ENCODE measurements at places on chromosomes 3 and 15.

- no peak for DNase-seq
Observed at GRCh38 chr15:81163961-81164800, 30.1 kb downstream of the CFAP161 start.

DNA sequence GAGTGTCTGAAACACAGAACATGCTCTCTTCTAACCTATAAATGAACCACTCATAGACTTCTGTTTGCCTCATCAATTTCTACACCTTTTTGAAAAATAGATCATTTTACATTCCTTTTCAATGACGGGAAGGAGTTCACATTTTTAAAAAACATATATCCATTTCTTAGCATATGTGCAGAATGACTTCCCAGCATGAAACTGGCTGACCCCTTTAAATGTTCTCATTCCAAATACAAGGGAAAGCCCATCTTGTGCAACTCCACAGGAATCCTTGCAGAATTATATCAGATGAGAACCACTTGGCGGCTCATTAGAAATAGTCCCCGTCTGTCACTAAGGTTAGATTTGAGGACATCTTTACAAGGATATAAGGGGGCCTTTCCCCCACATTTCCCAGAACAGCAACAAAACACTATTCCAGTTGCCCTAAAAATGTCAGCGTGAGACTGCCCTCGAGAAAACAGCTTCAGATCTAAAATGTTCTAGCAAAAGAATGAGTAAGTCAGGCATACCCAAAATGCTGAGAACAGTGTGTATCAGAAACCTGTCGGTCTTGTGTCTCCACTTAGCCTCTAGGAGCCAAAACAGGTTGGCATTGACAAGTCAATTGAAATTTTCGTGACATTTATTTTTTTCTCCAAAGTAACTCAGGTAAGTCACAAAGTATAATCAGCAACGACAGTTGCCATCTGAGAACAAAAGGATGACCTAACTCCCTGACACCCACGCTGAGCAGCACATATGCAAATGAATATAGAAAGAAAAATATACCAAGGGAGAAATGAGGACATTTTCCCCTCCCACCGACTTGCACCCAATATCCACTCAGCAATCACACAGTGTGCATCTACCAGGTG is 63.1 kb downstream of the FOXP1 start:
- DNase-seq = no peak

DNA sequence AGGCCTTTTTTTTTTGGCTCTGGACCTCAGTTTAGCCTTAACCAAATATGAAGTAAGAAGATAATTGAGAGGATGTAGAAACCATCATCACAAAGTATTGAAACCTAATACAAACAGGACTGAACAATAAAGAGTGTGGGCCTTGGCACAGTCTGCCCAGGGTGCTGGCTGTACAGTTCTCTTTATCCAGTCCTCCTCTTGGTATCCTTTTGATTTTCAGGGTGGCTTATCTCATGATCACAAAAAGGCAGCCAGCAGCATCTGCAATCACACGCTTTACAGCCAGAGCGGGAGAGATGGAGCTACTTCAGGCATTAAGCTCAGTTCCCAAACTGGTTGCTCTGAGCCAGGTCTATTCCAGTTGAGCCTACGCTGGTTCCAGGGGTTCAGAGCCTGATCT is 239.7 kb downstream of the RPLP1 start:
- no peak for DNase-seq

GRCh38 chr3:171949554-171949953 is 89.8 kb upstream of the FNDC3B start:
- no peak for DNase-seq

GRCh38 chr15:76812381-76812780 is 92.8 kb downstream of the SCAPER start:
- no peak for DNase-seq

- DNase-seq = no peak
Observed at GRCh38 chr15:69424001-69424400, 9.9 kb downstream of the KIF23 start.

- no peak for DNase-seq
Observed at GRCh38 chr3:15297608-15298350, 34.6 kb downstream of the SH3BP5 start.

DNA sequence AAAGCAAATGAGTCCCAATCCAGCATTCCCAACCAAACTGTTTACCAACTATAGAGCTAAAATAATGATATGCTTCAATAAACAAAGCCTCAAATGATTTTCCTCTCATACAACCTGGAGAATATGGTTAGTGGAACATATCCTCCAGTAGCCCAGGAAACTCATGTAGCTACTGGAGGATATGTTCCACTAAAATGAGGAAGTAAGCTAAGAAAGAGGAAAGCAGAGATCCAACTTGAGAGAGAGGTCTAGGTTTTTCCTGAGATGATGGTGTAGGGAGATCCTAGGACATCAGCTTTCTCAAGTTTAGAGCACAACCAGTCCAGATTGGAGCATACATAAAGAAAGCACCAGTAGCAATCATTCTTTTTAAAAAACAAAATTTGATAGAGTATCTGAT is 44.6 kb upstream of the SLC4A7 start:
- no peak for DNase-seq

- no peak for DNase-seq
Observed at GRCh38 chr3:28376424-28376823, 27.8 kb upstream of the AZI2 start.

GRCh38 chr15:64912379-64913325 is 950 bp downstream of the ANKDD1A start:
- no peak for DNase-seq

- no peak for DNase-seq
Observed at GRCh38 chr15:89021224-89021623, 67.0 kb upstream of the ABHD2 start.

DNA sequence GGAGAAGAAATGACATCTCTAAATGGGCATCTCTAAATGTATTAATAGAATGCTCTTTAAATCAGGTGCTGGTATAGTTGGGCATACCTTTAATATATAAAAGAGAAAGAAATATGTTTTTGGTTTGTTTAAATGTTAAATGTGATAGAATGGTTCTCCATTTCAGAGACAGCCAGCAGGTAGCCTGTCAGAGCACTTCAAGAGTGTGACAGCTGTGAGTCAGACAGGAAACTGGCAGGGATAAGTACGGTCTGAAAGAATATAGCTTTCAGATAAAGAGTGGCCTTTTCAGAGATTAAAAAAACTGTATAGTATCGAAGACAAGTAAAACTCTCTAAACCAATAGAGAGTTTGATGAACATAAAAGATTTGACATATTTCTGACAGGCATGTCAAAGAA is 654.1 kb downstream of the IGSF11 start:
- no peak for DNase-seq

DNA sequence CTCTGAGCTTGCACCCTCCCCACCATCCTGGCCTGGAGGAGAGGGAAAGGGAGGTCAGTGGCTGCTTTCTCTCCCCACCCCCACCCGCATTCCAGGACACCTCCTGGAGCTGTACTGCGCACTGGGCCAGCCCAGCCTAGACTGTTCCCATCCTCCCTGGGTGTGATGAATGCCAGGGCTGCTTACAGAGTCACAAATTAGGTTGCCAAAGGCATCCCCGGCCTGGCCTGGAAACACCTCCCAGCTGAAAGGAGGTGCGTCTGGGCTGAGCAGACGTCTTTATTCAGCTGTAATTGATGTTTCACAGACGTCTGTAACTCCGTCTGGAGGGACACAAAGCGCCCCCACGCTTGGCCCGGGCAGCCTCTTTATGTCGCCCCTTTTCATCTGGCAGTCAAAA is 47.6 kb downstream of the RHCG start:
- no peak for DNase-seq

DNA sequence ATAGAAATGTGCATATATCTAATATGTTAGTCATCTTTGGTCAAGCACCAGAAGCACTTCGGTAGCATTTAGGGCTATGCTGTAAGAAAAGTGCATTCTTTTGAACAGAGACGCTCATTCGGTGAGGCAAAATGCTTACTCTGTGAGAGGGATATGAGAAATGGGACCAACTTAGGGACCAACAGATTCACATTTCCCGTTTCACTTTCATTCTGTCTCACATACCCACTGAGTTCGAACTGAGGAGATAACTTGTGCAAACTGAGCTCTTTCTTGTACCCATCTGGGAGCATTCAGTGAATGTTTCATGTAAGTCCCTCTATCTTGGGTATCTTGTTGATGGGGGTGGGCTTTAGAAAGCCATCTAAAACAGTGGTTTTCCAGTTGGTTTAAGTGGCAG is 135.3 kb downstream of the FEZF2 start:
- no peak for DNase-seq

GRCh38 chr3:71956069-71956340 is 171.1 kb upstream of the PROK2 start:
- DNase-seq = no peak

DNA sequence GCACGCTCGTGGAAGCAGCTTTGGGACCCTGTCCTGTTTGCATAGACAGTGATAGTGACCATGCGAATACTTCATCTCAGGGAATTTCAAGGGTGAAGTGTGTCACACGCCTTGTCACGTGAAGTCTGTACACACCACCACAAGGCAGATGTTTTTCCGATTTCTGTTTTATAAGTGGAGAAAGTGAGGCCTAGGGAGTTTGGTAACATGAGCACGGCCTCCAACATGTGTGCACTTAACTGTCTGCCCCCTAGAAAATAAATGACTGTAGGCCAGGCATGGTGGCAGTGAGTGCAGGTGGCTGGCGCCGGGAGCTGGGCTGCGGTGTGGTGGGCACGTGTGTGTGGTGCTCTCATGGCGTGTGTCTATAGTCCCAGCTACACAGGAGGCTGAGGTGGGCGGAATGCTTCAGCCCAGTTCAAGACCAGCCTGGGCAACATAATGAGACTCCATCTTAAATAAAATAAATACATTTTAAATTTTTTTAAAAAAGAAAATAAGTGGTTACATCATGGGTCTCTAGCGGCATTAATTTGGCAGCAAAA is 42.0 kb downstream of the WHAMM start:
- DNase-seq = no peak

GRCh38 chr15:74723754-74724334 is 1.5 kb downstream of the CYP1A1 start:
- DNase-seq = no peak

GRCh38 chr15:73346735-73347312 is 21.9 kb downstream of the HCN4 start:
- no peak for DNase-seq

DNA sequence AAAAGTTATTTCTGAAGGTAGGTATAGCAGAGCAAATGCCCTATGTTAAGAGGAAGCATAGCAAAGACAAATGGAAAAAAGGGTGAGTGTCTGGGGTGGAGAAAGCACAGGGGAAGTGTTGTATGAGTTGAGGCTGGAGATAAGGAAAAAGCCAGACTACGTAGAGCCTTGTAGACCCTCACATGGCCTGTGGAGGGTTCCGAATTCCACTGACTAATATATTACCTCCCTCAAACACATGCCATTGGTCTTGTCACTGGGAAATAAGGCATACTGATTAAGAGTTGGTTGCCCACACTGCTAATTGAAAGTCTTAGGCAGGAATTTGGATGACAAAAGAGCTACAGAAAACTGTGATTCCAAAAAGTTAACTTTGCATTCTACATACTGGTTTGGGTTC is 65.2 kb downstream of the TRAT1 start:
- DNase-seq = no peak

- DNase-seq = no peak
Observed at GRCh38 chr15:88447741-88448140, 19.4 kb downstream of the MRPL46 start.

DNA sequence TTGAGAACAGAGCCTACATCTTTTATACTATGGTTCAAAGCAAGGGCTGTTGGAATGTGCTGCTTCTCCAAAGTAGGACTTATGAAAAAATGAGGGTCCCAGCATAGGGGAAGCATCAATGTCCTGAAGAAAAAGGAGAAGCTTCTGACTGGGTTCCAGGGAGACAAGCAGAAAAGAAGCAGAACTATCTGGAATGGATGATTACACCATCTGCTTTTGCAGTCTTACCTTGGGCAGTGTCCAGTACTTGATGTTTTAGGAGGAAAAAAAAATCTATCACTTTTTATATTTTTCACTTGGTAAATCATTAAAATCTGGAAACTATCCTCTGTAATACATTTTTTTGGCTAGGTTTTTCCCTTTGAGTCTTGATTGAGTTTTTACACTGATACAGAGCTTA is 57.9 kb upstream of the DPH6 start:
- no peak for DNase-seq

DNA sequence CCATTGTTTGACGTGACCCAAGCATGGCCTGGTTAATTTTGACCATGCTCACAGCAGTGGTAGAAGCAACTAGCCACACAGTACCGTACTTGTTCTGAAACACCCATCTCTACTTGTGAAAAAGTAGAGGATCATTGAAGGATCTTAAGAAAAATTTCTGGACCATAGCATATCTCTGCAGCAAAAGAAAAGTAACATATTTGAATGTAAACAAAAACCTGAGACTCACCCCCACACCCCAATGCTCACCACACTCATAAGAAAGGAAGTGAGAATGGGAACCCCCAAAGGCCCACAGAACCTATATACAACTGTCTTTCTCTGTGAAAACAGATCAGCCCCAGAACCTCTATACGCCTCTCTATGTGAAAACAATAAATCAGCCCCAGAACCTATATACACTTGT is 33.8 kb upstream of the TFRC start:
- no peak for DNase-seq
